Trophoblast cell (in vitro differentiated cells and primary cell): ENCODE measurements at places on chromosomes 1 and 21.

- DNase-seq = peak; percentile 17
These were observed 930 bp downstream of the CDC14A start for GRCh38 chr1:100353071-100353801.

DNA sequence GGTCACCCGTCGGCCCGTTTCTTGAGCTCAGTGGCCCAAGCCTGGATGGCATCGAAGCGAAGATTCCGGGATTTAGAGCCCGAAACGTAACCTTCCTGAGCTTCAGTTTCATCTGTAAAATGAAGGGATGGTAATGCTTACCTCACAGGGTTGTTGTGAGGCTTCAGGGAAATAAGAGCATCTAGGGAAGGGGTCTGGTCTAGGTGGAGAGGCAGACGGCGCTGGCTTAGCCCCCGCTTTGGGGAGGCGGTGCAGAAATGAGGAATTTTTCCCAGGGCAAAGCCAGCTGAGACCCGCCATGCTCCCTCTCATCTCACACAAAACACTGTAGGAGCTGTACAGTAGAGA lies 717 bp upstream of the MYCL start:
- no peak for DNase-seq

DNA sequence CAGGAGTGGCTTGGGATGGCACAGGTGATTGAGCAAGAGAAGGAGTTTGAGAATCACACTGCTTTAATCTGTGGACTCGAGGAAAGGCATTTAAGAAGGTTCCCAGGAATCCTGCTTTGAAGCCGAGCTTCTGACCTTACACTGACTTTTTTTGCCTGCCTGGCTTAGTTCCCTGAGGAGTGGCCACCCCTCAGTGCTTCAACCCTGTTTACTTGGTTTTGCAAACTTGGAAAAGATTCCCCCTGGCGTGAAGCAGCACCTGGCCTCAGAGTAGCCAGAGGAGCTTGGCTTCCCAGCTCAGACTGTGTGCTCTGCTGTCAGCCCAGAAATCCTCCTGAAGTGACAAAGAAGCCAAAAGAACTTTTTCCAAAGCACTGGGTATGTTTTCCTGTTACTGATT lies 48.5 kb upstream of the LDLRAP1 start:
- DNase-seq = no peak

DNA sequence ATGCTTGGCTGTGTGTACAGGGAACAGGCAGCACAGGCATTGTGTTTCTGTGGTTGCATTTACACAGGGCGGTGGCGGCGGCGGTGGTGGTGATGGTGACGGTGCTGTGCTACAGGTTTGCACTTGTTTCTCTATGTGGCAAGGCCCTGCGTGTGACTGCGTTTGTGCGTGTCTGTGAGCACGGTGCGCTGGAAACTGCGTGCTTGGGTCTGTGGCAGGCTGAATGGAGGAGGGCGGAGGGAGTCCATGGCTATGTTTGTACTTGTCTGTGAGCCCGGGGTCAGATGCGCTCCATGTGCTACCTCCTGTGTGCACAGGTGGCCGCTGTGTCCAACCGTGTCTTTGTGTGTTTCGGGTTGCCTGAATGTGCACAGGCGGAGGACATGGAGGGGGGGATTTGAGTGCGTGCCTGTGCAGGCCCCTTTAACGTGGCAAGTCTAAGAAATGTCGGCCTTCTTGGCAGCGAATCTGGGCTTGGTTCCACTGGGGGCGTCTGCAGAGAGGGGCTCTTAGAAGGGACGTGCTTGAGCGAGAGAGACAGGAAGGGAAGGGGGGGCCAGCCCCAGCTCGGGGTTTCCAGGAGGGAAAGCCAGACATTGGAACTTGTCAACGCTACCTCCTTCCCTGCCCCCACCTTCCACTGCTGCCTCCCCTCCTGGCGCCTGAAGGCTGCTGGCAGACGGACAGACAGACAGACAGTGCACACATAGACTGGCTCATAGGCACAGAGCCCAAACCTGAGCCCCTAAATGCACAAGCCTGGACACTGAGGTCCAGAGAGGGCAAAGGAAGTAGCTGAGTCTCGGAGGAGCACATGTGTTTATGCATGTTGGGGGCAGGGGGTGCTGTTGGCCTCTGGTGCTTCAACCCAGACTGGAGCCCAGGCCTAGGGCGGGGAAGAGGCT lies 32.7 kb upstream of the WASF2 start:
- DNase-seq = no peak

- peak; percentile 49 for DNase-seq
These were observed 153.9 kb downstream of the FMN2 start for GRCh38 chr1:240245629-240246020.

GRCh38 chr1:10471411-10472219 lies 714 bp downstream of the DFFA start:
- no peak for DNase-seq

- DNase-seq = no peak
These were observed 83.7 kb upstream of the BCL10 start for GRCh38 chr1:85359874-85360721.

GRCh38 chr1:116375148-116375886 lies 2.3 kb downstream of the ATP1A1 start:
- DNase-seq = no peak

- no peak for DNase-seq
These were observed 1234.6 kb upstream of the ADGRL2 start for GRCh38 chr1:80566123-80566522.

- DNase-seq = peak; percentile 6
These were observed 412.8 kb upstream of the LYPLAL1 start for GRCh38 chr1:218760601-218761570.

DNA sequence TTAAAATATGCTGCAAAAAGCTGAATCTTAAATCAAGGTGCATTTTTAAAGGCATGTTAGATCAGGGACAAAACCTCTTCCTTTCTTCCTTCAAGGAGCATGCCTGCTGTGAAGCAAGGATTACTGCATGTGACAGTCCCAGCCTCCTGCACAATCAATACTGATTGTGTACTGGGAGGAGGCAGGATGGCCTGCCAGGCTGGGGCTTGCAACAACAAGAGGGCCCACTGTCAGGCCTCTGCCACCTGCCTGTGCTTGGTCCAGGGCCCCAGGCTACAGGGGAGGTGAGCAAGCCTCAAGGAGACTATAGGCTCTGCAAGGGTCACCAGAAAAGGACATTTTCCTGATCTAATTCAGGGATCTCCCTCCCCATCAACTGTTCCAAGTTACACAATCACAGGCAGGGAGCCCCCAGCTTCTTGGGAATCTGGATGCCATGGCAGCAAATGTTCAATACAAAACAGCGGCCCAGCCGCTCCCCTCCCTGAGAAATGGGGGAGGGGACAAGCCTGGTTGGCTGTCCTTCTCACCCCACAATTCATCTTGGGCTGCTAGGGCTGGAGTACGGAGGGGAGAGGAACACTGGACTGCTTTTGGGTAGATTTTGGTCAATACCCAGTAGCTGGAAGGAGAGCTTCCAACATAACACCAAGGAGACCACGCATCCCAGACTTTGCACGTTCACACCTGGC lies 76.7 kb downstream of the SSBP3 start:
- no peak for DNase-seq

GRCh38 chr1:10189659-10190058 lies 20.7 kb upstream of the KIF1B start:
- DNase-seq = no peak

DNA sequence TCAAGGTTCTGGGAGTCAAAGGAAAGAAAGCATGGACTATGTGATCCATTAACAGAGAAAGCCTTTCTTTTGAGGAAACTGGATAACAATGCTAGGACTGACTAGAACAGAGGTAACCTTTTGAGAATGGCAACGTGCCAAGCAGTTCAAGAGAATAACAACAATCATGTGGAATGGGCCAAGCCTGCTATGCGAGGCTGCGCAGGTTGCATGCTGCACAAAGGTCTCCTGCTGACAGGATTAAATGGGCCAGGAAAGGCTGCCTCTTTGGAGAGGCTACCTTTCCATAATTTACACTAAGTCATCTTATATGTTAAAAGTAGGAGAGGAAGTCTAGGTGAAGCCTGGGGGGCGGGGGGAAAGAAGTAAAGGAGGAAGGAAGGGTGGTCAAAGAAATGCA lies 5.8 kb downstream of the PCNX2 start:
- no peak for DNase-seq

DNA sequence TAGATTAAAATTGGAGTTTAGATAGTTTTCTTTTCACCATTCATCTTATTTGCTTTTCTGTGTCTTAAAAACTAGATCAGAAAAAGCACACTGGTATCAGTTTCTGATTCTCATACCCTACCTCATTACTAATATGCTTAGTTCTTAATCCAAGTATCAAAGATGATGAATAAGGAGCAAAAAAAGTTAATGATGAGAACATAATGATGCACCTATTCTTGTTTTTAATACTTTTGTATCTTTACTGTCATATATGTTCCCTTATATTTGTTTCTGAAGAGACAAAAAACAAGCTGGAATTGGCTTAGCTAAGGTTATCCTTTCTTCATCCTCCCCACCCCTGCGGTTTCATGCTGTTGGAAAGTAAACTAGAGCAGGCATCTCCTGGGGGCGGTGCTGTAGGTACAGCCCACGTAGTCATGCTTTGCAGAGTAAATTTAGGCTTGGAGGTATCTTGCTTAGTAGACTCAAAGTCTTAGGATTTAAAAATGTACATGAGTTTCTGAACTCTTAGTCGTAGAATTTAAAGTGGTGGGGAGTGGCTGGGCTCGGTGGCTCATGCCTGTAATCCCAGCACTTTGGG lies 16.4 kb downstream of the CNIH4 start:
- no peak for DNase-seq

DNA sequence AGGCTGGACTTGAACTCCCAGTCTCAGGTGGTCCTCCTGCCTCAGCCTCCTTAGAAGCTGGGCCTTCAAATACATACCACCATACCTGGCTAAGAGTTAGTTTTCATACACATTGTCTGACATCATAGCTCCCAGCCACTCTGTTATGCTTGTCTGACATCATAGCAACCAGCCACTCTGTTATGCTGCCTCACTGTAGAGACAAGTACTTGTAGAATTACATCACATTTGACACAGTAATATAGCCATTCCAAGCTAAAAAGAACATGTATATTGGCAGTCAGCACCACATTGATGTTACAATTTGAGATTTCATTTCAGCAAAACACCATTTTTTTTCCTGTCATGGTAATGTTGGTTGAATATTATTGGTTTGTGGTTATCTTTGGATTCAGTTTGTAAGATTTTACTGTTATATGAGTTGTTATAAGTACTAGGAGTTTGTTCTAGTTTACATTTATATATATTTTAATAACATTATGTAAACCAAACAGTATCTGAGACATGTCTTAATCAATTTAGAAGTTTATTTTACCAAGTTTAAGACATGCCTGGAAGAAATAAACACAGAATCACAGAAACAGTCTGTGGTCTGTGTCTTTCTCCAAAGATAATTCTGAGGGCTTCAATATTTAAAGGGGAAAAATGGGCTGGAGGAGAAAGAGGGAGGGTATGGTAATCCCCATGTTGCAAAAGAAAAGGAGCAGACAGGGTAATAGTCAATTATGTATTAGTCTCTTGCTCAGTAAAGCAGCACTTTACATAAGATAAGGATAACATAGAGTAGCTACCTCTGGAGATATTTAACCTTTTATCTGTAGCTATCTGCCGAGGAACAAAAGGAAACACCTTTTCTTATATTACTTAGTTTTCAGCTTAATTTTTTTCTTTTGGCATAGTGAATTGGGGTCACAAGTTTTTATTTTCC lies 43.0 kb downstream of the XPR1 start:
- peak; percentile 21 for DNase-seq

GRCh38 chr1:47927165-47927564 lies 70.0 kb downstream of the TRABD2B start:
- DNase-seq = no peak

DNA sequence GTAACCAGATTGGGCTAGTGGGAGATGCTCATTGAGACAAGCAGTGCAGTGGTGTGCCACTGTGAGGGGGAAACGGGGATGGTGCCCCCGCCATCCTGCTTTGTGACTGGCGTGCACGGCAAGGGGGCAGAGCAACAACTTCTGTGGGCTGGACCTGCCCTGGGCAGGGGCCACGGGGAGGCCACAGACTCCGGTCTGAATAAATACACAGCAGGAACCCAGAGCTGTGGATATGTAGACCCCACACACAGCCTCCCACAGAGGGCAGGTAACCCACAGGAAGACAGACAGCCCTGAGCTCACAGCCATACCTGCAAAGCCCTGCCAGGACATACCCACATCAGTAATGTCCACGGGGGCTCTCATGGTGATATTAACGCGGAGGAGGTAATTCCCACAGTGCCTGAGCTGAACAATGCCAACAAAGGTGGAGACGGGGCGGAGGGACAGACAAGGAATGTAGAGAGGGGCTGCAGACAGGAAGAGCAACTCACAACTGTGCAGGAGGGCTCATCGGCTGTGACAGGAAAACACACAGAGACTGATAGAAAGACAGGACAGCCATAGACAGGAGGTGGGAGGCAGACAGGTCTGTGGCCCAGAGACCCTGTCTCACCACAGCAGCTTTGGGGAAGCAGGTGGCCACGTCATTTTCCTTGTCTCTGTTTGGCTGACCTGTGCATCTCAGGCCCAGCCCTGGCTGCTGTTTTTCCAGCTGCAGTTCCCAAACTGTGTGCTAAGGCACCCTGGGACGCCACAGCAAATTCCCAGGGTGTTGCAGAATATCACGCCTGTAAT lies 4.9 kb upstream of the WNT3A start:
- DNase-seq = no peak

GRCh38 chr1:156480411-156481192 lies 20.0 kb downstream of the MEF2D start:
- peak; percentile 70 for DNase-seq

DNA sequence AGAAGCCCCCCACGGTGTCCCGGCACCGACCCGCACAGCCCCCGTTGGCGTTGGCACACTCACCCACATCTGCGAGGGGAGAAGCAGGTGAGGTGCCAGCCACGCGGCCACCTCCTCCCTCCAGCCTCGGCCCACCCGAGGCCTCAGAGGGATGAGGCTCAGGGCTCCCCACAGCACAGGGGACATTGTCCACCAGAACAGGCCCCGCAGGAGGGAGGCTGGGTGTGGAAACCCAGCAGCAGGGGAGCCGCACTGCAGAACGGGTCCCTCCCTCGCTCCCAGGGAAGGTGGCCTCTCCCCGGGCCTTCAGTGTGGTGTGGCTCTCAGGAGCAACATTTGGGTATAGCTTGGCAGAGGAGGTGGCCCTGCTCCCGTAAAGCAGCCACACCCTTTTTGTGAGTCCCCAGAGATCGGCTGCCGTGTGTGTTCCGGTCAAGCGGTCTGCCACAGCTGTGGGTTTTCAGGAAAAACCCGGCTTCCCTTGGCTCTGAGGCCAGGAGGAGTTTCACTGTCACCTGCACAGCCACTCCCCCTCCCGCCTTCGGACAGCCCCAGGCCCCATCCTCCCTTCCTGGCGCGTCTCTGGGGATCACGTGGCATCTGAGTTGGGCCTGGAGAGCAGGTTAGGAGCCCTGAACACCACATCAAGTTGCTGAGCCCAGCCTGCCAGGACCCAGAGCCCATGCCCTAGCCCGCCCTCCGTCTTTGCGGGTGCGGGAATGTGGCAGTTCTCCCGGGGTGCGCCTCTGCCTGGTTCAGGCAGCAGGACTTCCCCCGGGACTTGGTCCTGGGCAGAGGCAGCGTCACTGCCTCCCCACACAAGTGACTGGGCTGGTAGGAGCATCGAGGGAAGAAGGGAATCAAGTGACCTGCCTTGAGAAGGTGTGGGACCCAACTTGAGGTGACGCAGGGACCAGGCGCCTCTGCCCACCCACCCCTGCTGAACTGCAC lies 64.0 kb downstream of the MEGF6 start:
- DNase-seq = peak; percentile 87

- DNase-seq = no peak
These were observed 407.6 kb upstream of the VAMP3 start for GRCh38 chr1:7363450-7363849.

GRCh38 chr21:40070871-40071270 lies 203.6 kb downstream of the PCP4 start:
- DNase-seq = no peak

GRCh38 chr1:212125654-212126053 lies 90.1 kb downstream of the DTL start:
- DNase-seq = no peak
